ENCODE measurements at places on chromosomes 2 and 18. TPM values are rescaled to one million over a fixed set of nuclear protein-coding genes. Genes with fewer than 3 reads are reported as not detected.

Gene C2orf68
- polyA plus RNA-seq = 51.7 TPM

Gene RTP5
- not detected for polyA plus RNA-seq

Gene CCDC148
- polyA plus RNA-seq = 11.1 TPM

Gene PROKR1
- 0.43 TPM for polyA plus RNA-seq

Gene TXNDC2
- 0.07 TPM for polyA plus RNA-seq

Gene ITPRIPL1
- 4.5 TPM for polyA plus RNA-seq

Gene MAL
- 306 TPM for polyA plus RNA-seq

GRCh38 chr2:101854877-101855276, 136.9 kb upstream of the IL1R2 start:
- DNase-seq = no peak

GRCh38 chr2:223420048-223420447, 182.1 kb downstream of the SCG2 start:
- DNase-seq = no peak

- no peak for DNase-seq
Measured at GRCh38 chr2:172211512-172211911, 108.8 kb upstream of the DLX2 start.

DNA sequence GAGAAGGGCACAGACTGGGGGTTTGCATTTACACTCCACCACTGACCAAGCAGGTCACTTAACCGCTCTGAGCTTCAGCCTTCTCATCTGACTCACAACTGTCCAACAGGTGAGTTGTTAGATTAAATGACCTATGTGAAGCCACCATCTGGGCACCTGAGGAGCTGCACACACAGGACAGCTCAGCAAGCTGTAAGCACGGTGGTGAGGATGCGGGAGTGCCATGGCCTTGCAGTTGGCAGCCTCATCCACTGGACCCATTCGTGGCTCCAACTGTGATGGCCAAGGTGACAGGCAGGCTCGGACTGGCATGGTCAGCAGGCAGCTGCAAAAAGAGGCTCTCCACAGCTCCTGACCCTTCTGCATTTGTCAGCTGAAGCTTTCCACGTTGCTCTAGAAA, 23.3 kb upstream of the AMMECR1L start:
- no peak for DNase-seq

- DNase-seq = no peak
Measured at GRCh38 chr2:15445891-15446562, 115.1 kb downstream of the NBAS start.

DNA sequence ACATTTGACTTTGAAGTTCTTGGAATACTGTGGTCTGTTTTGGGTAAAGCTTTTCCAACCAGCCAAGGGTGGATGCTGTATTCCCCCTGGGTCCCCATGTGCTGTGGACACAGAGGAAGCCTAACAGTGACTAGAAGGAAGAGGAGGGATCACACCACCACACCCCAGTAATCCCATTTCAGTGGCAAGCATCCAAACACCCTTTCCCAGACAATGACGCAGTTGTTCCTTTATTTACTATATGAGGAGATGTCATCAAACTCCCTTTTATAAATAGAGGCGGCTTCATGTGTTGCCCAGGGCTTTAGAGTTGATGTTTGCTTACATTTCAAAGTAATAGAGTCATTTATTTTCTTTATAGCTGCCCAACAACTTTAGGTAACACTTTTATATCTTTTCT, 959.4 kb upstream of the GYPC start:
- no peak for DNase-seq

- DNase-seq = peak; percentile 15
Measured at GRCh38 chr2:127508631-127509034, 17.7 kb downstream of the IWS1 start.

- DNase-seq = no peak
Measured at GRCh38 chr2:11196246-11196645, 41.0 kb downstream of the SLC66A3 start.

DNA sequence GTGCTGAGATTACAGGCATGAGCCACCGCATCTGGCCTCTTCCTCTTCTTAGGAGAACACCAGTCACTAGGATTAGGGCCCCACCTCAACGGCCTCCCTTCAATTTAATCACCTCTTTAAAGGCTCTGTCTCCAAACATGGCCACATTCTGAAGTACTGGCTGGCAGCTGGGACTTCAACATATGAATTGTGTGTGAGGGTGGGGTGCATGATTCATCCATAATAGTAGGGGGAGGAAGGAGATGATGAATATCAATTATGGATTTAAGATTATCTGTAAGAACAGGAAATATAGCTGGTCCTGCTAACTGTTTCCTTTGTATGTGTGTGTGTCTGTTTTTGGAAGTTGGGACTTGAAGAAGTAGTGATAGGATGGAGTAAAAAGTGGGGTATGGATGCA, 14.7 kb upstream of the EPG5 start:
- no peak for DNase-seq

GRCh38 chr2:202639231-202639630, 4.5 kb downstream of the FAM117B start:
- DNase-seq = no peak

DNA sequence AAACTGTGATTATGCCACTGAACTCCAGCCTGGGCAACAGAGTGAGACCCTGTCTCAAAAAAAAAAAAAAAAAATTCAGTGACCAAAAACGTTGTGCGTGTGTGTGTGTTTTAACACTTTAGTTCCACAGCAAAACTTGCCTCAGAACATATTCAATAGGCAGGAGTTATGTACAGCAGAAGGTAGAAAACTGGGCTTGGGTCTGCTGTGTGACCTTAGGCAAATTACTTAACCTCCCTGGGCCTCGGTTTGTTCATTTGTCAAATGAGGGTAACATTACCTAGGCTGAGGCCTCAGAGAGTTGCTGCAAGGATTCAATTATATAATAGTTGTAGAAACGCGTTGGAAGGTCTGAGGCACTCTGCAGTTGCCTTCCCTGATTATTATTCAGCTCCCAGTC, 10.3 kb upstream of the SCG2 start:
- no peak for DNase-seq

DNA sequence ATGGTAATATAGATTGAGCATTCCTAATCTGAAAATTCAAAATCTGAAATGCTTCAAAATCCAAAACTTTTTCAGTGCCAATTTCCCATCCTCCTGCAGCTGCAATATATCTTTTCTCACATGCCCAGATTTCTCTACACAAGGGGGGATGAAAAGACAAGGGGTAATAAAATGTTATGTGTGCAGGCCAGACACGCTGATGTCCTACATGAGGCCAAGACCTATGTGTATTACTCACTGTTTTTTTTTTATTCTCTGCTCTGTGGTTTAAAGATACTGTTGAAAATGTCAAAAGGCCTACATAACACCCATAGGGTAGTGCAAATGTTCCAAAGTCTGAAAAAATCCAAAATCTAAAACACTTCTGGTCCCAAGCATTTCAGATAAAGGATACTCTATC, 41.2 kb upstream of the CWC22 start:
- DNase-seq = no peak

Data from renal pelvis (tissue), 12 donors.